Renal cortical epithelial cell (primary cell): ENCODE measurements at places on chromosomes 2 and 18. TPM values are rescaled to one million over a fixed set of nuclear protein-coding genes. Genes with fewer than 3 reads are reported as not detected.

The OSBPL6 gene
- 2.3 and 2.5 TPM in 2 replicates for total RNA-seq

The CCDC68 gene
- total RNA-seq: 3.8 and 5.5 TPM in 2 replicates

The SGPP2 gene
- 49.0 and 88.9 TPM in 2 replicates for total RNA-seq

DNA sequence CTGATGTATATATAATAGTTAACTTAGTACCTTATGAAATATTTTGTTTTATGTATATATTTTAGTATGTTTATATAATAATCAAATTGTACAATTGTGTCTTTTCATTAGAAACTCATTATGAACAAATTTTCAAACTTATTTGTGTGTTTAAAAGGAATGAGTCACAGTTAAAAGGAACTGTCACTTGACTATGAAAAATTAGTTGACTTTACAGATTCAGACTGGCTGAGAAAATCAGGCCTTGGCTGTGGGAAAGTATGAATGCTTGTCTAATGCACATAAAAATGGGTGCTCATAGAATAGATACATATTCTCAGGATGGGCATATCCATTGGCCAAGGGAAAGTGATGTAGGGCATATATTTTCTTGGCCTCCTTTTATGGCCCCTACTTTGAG is 576.8 kb downstream of the SATB2 start:
- no peak for DNase-seq

DNA sequence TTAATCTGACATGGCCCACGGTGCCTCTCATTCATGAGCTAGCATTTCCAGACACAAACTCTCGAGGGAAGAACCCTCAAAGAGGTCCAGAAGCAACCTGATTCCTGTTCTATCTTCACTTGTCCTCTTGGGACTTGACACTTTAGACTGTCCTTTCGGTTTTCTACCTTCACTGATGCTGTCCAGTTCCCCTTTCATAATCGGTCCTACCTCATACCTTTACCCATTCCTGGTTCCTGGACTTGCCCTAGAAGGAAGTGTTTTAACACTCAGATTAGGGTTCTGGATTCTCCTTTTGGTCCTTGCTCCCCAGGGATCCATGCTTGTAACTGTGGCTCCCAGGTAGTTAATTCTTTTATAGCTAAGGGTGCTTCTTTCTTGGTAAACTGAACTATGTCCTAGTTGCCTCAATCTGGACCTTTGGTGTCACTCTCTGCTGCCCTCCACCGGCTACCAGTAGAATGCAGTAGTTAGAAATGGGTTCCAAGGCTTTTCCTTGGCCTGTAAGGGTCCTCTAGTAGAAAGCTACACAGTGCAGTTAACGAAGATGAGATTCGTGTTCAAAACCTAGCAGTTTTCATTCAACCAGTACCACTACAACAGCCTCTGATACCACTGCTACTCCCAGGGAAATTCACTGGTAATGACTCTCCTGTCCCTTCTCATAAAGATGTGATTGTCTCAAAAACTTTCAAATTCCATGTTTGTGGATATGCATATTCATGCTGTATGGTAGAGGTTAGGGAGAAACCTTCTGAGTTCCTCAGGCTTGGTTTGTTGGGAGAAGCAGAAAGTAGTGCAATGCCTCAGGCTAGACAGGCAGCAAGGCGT is 178.1 kb upstream of the CYP26B1 start:
- no peak for DNase-seq

DNA sequence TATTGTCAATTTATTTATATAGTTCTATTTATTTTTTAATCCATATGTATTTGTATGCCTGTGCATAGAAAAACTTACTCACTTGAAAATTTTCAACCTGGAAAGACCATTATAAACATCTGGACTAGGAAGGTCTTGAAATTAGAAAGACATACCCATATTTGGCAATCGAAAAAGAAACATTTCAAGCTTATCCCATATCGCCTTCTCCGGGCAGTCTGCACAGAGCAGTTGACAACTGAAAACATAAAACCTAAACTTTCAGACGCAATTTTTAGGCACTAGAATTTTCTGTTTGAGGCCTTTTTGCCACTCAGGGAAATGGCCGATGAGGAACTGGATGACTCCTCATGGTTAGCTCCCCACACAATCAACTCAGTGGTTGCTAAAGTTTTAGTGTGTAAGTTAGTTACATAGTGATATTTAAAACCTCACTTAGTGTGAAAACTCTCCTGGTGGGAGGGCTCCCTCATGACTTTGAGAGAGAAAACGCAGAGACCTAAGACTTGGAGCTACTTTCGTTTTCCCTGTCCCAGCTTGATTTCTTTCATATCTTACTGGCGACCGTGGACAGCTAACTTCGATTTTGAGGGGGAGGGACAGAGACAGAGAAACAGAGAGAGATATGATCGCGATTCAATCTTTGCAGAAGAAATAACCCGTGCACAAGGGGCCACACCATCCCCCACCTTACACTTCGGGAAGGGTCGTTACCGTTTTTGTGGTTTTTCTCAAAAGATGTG is 3.2 kb upstream of the HOXD12 start:
- DNase-seq: no peak

The C2orf42 gene
- total RNA-seq: 8.9 and 20.8 TPM in 2 replicates
